ENCODE measurements at places on chromosomes 1 and 21. TPM values are rescaled to one million over a fixed set of nuclear protein-coding genes. Genes with fewer than 3 reads are reported as not detected.

ERICH3 gene
- polyA plus RNA-seq = 0.32 TPM

DNA sequence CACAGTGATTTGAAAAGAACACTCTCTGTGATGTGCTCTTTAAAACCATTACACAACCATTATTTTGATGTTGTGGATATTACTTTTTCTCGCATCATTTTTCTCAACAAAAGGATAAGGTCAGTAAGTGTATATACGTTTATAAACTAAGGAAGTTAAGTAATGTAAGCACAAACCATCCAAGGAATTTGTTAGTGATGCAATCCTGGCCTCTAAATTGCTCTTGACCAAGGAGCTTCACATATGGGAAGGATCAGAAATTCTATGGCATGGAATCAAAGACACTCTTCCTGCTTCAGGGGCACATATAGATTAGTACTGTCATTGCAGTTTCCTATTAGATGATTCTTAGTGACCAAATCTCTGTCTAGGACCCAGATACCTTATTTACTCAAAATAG is 3.6 kb upstream of the PPP2R5A start:
- H3K36me3 ChIP-seq = no peaks in the 10 kb centered on the region
- no peaks in the 10 kb centered on the region for H3K27me3 ChIP-seq
- DNase-seq = no peak
- no peak overlapping the region for H3K27ac ChIP-seq
- H3K4me3 ChIP-seq = no peak overlapping the region
- no peaks in the 10 kb centered on the region for H3K4me1 ChIP-seq

GRCh38 chr1:212513586-212513985 is 80.9 kb downstream of the NENF start:
- no peak for DNase-seq
- H3K36me3 ChIP-seq = no peaks in the 10 kb centered on the region
- peaks cover 10% of the 10 kb centered on the region for H3K4me1 ChIP-seq
- peaks cover 34% of the 10 kb centered on the region for H3K27me3 ChIP-seq
- no peak overlapping the region for H3K4me3 ChIP-seq

- H3K4me1 ChIP-seq = no peaks in the 10 kb centered on the region
- no peak overlapping the region for H3K4me3 ChIP-seq
- no peak overlapping the region for H3K27ac ChIP-seq
- DNase-seq = no peak
- no peaks in the 10 kb centered on the region for H3K36me3 ChIP-seq
Observed at GRCh38 chr21:43187715-43188114, 18.9 kb downstream of the CRYAA start.

LDLRAD2 gene
- 0.22 TPM for polyA plus RNA-seq

TP73 gene
- 0.59 TPM for polyA plus RNA-seq

DNA sequence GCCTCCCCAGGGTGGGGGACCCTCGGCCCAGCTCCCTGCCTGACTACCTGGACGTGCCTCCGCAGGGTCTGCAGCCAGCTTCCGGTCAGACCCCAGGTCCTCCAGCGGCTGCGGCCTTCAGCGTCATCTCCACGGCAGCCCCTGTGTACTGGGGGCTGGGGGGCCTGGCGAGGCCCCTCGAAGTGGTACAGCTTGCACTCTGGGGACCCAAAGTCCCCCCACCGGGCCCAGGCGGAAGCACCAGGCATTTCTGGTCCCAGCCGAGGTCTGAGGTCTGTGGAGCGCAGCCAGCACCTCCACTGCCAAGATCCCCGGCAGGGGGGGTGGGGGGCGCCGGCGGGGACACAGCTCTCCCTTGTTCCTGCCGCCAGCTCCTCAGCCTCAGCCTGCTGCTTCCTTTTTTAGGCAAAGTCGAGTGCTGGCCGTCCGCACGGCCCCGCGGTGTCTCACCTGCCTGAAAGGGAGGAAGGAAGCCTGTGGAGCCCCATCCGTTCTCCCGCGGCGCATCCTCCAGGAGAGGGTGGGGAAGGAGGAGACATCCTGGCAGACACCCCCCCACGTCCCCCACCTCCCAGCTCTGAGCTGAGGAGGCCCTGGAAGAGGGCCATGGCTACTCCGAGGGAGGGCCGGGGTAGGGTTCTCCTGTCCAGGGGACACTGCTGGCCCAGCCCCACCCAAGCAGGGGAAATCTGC is 1.2 kb upstream of the VWA1 start:
- H3K4me1 ChIP-seq = no peaks in the 10 kb centered on the region
- peak overlapping the region; percentile 96 for H3K27ac ChIP-seq
- H3K36me3 ChIP-seq = peaks cover 23% of the 10 kb centered on the region
- H3K27me3 ChIP-seq = no peaks in the 10 kb centered on the region
- H3K4me3 ChIP-seq = no peak overlapping the region

HES3 gene
- not detected for polyA plus RNA-seq

DNA sequence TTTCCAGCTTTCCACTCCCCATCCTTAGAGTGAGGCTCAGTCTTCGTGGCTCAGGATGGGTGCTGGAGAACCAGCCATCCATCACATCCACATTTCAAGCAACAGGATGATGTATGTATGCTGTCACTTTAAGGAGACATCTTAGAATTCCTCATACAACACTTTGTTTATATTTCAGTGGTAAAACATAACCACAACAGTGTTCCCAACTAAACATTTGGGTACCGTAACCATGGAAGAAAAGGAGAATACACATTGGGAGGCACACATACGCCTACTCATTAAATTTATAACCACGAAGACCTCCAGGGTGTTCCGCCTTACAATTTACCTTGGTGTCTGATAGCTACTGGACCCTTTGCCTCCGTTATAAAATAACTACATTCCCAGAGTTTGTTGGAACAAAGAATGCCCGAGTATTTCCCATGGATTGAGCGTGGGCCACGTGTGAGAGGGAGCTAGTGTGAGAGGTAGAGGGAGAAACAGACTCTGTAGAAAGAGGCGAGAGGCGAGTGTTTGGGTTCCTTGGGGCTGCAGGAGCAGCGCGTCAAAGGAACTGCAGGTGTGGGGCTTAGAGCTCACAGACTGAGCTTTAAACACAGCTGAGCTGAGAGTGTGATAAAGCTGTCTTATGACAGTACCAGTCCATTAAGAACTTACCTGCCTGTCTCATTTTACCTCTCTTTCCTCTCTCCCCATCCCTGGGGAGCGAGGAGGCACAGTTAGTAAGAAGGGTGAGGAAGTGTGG is 111.5 kb upstream of the USP24 start:
- no peak overlapping the region for H3K27ac ChIP-seq
- no peaks in the 10 kb centered on the region for H3K27me3 ChIP-seq
- no peaks in the 10 kb centered on the region for H3K36me3 ChIP-seq
